Tracheal epithelial cell (primary cell): ENCODE measurements at places on chromosomes 16 and 17. TPM values are rescaled to one million over a fixed set of nuclear protein-coding genes. Genes with fewer than 3 reads are reported as not detected.

CCL4L2 gene
- 0.48 TPM in 1 of 2 replicates, not detected in the other for total RNA-seq

ABCC6 gene
- 0.21 and 0.48 TPM in 2 replicates for total RNA-seq

EPOP gene
- total RNA-seq = 3.8 and 6.0 TPM in 2 replicates

SMIM5 gene
- total RNA-seq = 0.96 and 2.1 TPM in 2 replicates

MYH8 gene
- not detected in 2 replicates for total RNA-seq

CDK10 gene
- 31.1 and 51.3 TPM in 2 replicates for total RNA-seq

RNF222 gene
- 0.24 and 0.43 TPM in 2 replicates for total RNA-seq

RCVRN gene
- total RNA-seq = under 0.01 TPM in 1 of 2 replicates, not detected in the other

GPR139 gene
- total RNA-seq = not detected in 2 replicates

RAB37 gene
- 0.48 and 0.64 TPM in 2 replicates for total RNA-seq

GPS1 gene
- 81.8 and 87.5 TPM in 2 replicates for total RNA-seq

TP53TG3B gene
- under 0.01 TPM in 1 of 2 replicates, not detected in the other for total RNA-seq

SSH2 gene
- total RNA-seq = 3.6 and 5.5 TPM in 2 replicates

ADAP2 gene
- total RNA-seq = 1.3 and 6.3 TPM in 2 replicates

MT4 gene
- total RNA-seq = not detected in 2 replicates

ABCA3 gene
- 0.43 and 3.9 TPM in 2 replicates for total RNA-seq

SLC2A4 gene
- total RNA-seq = 0.24 TPM in 1 of 2 replicates, not detected in the other
